ENCODE measurements at places on chromosomes 11 and 22. TPM values are rescaled to one million over a fixed set of nuclear protein-coding genes. Genes with fewer than 3 reads are reported as not detected.

Gene FAM83F
- total RNA-seq = 0.22 TPM

Gene MFRP
- not detected for total RNA-seq

Gene VSIG10L2
- total RNA-seq = not detected

Gene OPCML
- 2.7 TPM for total RNA-seq

Gene FGF19
- total RNA-seq = not detected

Gene FHIP1B
- 23.1 TPM for total RNA-seq

Gene ACAT1
- total RNA-seq = 38.7 TPM

Gene TRAF6
- 15.2 TPM for total RNA-seq

Gene NXPE4
- total RNA-seq = not detected

Gene MAML2
- 19.0 TPM for total RNA-seq

Gene RAB3IL1
- 9.7 TPM for total RNA-seq

Gene GALNT18
- total RNA-seq = 35.9 TPM

Gene INSC
- total RNA-seq = not detected

Gene CD248
- total RNA-seq = 109 TPM

Gene CDCA5
- total RNA-seq = 6.3 TPM

Gene SF1
- 198 TPM for total RNA-seq

Gene PRG3
- total RNA-seq = not detected

Gene LRRC32
- 367 TPM for total RNA-seq

Gene PDE2A
- not detected for total RNA-seq

Gene OR8G1
- total RNA-seq = not detected

Gene NNMT
- total RNA-seq = 370 TPM

Gene SCGB1C1
- not detected for total RNA-seq

Gene LIPT2
- 1.7 TPM for total RNA-seq
